ENCODE measurements at places on chromosomes 7 and 10.

DNA sequence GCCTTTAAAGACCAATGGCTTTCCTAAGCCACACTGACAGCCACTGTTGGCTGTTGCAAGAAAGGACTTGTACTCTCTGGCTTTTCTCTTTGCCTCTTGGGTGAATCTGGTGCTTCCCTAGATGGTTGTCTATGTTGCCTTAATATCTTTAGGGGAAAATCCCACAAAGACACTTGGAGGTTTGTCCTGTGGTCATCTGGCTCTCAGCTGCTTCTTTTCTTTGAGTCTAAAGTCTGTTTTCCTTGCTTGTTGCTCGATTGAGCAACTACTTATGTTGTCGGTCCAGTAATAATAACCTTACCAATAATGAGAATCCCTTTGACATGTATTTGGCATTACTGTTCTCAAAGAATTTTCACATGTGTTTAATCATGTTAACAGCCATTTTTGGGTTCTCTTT, 537.6 kb downstream of the LRMDA start:
- no peak for DNase-seq

- no peak for DNase-seq
Measured at GRCh38 chr10:89165923-89166322, 41.2 kb downstream of the CH25H start.

DNA sequence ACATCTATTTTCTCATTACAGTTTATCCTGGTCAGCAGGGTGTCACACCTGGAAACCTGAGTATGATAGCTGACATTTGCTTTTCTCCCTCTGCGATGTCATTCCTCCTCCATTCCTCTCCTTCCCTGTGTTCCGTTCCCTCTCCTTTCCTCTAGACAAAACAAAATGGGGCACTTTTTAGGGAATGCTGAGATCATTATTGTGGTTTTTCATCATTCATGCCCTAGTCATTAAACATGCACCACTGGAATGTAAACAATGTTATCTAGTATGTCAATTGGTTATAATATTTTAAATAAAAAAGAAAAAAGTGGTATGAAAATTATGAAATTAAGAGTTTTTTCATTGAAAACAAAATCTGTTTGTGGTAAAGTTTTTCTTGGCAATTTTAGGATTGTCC, 132.6 kb downstream of the MAPK8 start:
- no peak for DNase-seq

DNA sequence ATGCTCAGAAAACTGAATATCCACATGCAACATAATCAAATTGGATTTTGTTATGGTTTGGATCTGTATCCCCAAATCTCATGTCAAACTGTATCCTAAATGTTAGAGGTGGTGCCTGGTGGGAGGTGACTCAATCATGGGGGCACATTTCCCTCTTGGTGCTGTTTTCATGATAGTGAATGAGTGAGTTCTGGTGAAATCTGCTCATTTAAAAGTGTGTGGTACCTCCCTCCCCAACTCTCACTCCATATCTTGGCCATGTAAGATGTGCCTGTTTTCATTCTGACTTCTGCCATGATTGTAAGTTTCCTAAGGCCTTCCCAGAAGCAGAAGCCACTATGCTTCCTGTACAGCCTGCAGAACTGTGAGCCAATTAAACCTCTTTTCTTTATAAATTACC, 239.6 kb upstream of the KLF14 start:
- no peak for DNase-seq

GRCh38 chr7:26329520-26330255, 38.0 kb downstream of the SNX10 start:
- no peak for DNase-seq
